Adipocyte (in vitro differentiated cells): ENCODE measurements at places on chromosomes 7 and 10.
A peak's percentile ranks its signal among the peaks of the same experiment; 100 is the strongest.

DNA sequence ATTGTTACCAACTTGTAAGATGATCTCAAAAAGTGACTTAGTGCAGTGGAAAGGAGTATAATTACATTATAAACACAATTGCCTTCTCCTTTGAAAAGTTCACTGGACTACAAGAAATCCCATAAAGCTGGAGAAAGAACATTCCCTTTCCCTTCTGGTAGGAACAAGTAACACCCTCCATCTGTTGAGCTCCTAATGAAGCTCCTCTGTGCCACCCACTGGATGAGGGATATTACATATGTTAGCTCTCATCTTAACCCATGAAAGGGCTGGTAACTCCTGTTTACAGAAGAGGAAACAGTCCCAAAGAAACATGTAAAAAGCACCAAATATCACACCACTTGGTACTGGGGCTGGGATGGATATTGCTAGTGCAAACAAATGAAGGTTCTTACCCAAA, 8.1 kb downstream of the PGAM1 start:
- DNase-seq = no peak

DNA sequence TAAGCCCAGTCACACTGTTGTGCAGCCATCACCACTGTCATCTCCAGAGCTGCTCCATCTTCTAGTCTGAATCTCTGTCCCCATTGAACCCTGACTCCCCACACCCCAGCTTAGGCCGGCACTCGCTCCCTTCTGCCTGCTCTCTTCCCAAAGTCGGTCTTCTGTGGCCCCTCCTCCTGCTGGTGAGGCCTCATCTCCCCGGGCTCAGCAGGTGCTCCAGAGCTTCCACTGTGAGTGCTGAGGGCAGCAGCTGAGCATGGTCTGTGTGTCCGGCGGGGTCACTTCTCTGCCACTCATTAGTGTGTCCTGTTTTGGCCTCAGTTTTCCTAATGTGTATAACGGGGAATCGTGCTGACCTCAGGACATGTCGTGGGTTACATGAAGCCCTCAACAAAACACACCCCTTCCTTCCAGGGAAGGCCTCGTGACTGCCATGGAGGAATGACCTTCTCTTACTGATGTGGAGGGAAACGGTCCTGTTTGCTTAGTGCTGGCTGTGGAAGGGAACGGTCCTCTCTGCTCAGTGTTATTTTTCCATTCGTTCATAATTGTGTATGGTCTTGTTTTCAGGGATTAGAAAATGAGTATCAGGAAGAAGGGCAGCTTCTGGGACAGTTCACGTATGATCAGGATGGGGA, 4.3 kb upstream of the GET4 start:
- no peak for DNase-seq

DNA sequence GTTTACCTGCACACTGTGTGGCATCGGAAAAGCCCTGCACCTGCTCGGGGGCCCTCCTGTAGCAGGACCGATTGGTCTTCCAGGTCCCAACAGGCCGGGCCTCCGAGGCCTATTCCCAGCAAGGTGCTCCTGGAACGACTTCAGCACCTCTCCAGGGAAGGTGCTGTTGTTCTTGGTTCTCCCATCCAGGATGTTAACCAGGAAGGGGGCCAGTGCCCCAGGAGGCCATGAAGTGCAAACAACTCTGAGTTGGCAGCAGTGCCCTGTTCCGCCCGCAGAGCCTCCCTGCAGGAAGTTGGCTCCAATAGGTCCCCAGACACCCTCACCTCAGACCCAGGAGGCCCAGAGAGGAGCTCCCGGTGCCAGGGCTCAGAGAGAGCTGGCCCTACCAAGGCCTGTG, 64.0 kb upstream of the DUSP5 start:
- DNase-seq = no peak

DNA sequence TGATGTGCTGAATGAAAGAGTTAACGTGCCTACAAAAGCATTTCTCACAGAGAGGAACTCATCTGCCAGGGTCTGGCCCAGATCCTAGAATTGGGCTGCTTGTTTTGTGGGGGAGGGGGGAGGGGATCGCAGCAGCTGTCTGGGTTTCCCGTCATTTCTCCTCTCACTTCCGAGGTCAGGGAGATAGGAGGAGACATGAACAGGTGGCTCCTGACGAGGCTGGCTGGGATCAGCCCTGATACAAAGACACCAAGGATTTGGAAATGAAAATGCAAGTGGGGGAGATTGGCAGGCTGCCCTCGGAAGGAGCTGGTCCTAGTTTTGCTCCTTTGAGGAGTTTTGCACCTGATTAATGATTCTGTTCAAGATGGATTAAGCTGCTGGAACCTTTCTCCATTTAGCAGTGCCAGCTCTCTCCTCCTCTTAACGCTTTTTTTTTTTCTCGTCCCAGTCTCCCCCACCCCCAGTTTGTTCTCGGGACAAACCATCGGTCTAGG, 86.8 kb upstream of the KMT2C start:
- no peak for DNase-seq

- no peak for DNase-seq
Observed at GRCh38 chr7:91103363-91103762, 160.9 kb upstream of the FZD1 start.

DNA sequence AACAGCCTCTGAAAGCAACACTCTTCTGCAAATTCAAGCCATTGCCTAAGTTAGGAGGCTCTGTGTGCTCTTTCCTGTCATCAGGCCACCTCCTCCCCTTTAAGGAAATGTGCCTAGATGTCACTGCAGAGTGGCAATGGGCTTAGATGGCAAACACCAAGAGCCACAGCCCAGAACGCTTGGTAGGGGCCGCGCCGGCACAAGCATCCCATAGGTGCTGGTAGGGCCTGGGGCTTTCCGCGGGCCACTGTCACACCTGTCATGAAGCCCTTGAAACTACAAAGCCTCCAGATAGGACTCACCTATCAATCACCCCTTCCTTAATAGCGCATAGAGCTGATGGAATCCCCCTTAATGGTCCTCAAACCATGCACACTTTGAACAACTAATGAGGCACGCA, 299.9 kb downstream of the GRID1 start:
- DNase-seq = no peak

- DNase-seq = peak; percentile 54
Observed at GRCh38 chr10:72331575-72332422, 22.9 kb downstream of the DNAJB12 start.

GRCh38 chr10:118754229-118754555, 578 bp downstream of the CACUL1 start:
- peak; percentile 71 for DNase-seq

GRCh38 chr7:20312562-20312961, 18.1 kb upstream of the ITGB8 start:
- DNase-seq = no peak

GRCh38 chr10:32384171-32384570, 37.2 kb upstream of the EPC1 start:
- no peak for DNase-seq

DNA sequence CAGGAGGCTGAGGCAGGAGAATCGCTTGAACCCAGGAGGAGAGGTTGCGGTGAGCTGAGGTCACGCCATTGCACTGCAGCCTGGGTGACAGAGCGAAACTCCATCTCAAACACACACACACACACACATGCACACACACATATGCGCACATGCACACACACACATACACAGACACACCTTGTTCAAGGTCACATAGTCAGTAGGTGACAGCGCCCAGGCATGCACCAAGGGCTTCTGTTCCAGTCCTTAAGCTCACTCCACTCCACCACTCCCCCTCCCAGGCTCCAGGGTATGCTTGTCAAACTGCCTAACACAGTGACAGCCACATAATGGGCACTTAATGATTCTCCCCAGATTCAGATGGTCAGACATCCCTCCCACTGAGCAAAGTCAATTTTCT, 37.0 kb downstream of the KCNMA1 start:
- DNase-seq = no peak

DNA sequence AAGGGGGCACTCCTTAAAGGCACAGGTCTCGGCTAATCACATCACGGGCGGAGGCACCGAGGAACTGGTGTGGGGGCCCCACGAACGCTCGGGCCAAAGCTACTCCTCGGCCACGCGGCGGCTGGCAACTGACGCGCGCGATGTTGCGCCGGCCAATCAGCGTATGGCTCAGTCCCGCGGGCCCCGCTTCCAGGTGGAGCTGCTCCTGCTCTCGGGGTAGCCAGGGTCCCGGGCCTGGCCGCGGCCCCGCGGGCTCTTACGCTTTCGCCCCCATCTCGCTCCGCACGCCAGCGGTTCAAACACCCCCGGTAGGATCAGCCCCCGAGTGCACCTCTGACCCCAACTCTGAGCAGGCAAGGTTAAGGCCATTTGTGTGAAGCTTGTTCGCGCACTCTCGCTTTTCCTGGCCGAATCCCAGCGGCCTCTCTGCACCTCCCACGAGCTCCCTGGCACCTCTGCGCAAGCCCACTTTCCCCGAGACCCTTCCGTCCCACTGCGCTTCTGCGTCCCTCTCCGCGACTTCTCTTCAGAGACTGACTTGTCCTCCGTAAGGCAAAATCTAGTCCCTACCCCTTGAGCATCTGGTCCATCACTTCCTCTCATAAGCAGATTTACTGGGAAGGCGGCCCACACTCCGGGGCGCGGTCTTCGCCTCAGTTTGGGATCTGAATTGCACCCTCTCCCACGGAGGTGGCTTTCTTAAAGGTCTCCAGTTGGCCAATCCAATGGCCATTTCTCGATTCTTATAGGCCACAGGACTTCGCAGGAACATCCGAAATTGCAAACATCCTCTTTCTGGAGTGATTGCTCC, 200.9 kb upstream of the TBX20 start:
- no peak for DNase-seq

- no peak for DNase-seq
Observed at GRCh38 chr10:24039897-24040296, 169.0 kb upstream of the KIAA1217 start.

- DNase-seq = no peak
Observed at GRCh38 chr7:27185013-27185853, at the start of gene HOXA11. Gene HOXA11, minus strand, starts transcription at chr7:27185232. Its CDS starts 88 bp downstream, at chr7:27185144.

- peak; percentile 41 for DNase-seq
Observed at GRCh38 chr7:77794000-77794399, 4.2 kb downstream of the TMEM60 start.

- peak; percentile 85 for DNase-seq
Observed at GRCh38 chr10:63217120-63217605, 84.0 kb downstream of the NRBF2 start.

DNA sequence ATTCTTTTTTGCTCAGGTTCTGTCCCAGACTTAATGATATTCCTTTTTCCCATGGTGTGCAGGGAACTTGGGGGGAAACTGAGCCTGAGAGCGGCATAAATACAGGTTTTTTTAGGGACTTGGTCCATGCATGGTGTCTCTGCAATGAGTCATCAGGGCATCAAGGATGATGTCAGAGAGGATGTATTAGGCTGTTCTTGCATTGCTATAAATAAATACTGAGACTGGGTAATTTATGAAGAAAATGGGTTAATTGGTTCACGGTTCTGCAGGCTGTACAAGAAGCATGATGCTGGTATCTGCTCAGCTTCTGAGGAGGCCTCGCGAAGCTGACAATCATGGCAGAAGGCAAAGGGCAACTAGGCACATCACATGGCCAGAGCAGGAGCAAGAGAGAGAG, 185.4 kb downstream of the RAB11FIP2 start:
- DNase-seq = no peak

DNA sequence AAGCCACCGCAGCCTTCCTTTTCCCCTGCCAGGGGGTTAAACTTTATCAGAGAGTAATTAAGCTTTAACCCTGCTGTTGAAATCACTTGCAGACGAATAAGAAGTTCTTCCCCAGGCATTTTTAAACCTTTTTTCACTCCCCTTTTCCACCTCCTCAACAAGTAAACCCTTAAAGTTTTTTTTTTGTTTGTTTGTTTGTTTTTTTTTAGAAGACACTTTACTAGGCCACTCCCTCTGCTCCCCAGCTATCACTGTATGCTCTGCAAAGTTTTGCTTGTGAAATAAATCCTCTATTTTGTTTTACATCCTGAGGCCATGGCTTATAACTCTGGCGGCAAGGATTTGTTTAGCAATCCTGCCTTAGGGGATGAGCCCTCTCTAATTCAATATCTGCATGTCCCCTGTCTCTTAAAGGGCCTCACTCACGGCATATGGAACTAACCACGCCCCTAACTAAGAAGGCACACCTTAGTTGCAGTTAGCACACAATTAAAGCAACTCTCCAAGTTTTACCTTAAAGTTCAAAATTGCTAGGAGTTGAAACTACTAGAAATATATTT, 1354.7 kb upstream of the LRRTM3 start:
- DNase-seq = no peak

- no peak for DNase-seq
Observed at GRCh38 chr7:11005202-11005601, 31.5 kb downstream of the PHF14 start.

DNA sequence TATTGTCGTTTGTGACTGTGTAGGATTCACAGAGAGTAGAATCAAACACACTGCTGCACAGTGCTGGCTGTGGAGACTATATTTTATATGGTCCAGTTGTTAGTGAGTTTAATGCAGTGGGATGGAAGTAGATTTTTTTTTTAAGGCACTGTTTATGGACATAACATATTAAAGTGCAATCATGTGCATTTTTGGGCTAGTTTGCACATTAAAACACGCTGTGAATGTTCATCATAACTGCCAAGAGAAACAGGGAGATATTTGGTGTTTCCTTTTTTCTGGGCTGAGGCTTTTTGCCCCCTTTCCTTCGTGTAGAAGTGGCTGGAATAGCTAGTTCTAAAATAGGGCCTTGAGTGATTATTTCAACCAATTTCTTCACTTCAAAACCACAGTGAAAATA, 139.2 kb downstream of the MYOF start:
- DNase-seq = no peak

GRCh38 chr7:138980563-138981291, 462 bp downstream of the KIAA1549 start:
- no peak for DNase-seq

DNA sequence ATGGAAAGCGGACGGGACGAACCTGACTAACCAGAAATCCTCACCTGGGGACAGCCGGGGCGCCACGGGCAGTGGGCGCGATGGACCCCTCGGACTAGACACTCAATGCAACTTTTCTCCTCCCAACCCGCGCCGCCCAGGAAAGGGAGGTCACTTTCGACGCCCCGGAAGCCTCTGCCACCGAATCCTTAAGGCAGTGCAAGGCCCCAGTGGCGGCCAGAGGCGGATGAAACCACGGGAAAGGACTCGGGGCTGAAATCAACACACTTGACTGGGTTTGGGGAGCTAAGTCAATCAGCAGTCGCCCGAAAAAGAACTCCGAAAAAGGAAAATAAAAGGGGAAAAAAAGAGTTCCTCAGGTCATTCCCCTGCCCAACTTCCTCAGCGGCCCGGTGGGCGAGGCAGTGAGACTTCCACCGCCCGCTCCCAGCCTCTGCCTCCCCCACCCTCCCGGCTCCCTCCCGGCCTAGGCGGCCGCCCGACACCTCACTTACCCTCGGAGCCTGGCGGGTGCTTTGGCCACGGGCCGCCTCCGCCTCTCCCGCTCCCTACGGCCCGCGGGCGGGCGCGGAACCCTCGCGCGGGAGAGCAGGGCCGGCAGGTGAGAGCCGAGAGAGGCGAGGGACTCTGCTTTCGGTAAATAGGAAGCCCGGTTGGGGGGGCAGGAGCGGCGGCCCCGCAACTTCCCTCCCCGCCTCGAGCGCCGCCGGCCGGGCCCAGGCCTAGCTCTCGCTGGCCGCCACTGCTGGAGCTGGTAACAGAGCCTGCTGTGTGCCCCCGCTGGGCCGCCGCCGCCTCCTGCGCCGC, 518 bp downstream of the WAPL start:
- DNase-seq = peak; percentile 84

DNA sequence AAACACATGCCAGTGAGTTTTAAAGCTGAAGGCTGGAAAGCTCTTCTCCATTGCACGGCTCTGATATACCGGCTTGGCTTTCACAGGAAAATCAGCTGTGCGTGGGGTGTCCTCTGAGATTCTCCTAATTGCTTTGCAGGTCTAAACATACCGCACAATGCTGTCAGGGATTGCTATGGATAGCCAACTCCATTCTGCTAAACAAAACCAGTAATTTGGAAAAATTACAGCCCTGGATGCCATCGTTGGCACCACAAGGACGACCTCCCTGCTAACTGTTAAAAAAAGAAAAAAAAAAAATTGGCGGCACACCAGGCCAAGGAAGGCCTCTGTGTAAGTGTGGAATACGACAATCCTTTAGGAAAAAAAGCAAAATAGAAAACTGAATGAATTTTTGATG, 118.6 kb upstream of the ADARB2 start:
- DNase-seq = no peak
